Mesothelial cell of epicardium (in vitro differentiated cells): ENCODE measurements at places on chromosomes 12 and 14.
A peak's percentile ranks its signal among the peaks of the same experiment; 100 is the strongest.

DNA sequence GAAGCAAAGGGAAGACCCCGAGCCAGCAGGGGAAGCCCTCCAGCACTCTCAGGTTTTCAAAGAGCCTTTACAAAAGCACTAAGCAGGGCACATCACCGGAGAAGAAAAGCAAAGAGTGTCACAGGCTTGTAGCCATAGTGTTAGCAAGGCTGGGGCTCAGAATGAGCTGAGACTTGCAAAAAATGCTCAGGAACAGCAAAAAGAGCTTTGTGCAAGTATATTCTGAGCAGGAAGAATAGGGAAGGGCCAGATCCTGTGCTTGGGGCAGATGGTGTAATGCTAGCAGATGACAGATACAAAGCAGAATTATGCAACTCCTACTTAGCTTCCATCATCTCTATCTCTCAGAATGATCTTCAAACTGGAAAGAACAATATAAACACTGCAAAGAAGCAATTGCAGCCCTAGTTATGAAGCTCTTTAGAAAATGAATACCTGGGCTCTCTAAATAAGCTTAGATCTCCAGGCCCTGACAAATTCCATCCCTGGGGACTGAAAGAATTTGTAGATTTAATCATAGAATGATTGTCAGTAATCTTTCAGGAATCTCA, 23.7 kb upstream of the PARP11 start:
- no peak for DNase-seq

DNA sequence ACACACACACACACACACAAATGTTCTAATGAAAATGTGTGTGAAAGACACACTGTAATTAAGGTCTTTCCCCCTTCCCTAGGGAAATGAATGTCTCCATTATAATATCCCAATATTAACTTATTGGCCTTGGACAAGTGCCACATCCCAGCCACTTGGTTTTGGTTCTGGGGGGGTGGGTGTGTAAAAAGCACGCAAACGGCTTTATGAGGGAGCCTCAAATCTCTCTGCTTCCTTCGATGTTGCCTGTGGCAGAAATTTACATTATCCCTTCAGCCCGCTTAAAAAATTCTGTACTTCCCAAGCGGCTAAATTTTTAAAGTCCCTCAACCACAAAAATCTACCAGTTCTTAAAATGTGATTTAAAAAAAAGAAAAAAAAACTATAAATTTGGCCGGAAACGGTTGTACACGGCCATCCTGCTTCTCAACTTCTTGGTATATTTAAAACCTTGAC, 432 bp downstream of the C14orf93 start:
- no peak for DNase-seq

DNA sequence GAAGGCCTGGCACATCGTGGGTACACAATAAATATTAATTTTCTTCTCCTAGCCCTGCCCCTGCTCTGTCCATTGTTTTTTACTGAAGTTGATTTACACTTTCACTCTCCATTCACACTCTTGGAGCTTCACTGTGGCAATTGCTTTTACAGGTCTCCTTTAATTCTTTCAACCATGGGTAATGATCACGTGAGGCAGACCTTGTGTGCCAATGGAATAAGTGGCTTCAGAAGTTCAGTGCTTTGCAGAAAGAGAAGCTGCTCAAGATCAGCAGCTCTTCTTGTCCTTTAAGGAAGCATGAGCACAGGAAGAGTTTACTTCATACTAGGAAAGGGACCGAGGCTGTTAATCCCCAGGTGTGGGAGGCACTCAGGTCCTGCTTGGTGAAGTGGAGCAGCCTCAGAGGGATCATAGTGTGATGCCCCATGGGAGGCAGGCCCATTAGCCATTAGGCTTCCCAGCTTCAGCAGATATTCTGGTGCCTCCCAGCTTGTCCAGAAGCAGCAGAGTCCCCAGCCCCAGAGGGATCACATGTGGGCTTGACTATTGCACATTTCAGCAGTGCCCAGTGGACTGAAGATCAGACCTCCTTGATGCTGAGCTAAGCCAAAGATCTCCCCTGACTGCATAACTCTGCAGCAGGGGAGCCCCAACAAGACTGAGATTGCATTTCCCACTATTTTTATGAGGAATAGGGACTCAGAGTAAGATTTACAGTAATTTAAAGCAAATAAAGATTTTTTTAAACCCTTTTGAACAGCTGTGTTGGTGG, 5.0 kb upstream of the SLC35F4 start:
- no peak for DNase-seq

DNA sequence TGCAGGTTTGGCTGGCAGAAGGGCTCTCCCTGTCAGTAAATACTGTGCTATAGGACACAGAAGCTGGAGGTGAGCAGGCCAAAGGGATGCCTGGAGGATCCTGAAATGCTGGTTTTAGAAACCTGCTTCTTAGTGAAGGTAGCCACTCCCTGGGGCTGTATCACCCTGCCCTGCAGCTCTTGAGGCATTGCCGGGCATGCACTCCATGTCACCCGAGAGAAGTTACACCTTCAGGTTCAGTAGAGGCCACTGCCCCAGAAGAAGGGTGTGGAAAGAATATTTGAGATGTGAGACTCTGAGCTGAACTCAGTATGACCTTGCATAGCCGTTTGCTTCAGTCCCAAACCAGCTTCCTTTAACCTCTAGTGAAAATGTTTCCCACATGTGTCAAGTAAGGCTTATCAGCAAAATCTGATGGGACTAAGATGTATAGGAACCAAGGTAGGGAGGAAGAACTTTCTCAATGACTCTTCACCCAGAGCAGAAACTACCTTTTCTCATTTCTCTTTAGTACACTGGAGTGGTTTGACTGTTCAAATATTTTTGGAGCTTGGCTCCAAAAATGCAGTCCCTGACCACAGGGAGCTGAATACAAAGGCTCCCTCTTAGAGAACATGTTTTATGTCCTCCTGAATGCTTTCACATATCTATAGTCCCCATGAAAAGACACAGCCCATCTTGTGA, 164.5 kb upstream of the DYRK2 start:
- DNase-seq, result no peak

- no peak for DNase-seq
Observed at GRCh38 chr12:92439420-92439805, 263.4 kb upstream of the PLEKHG7 start.

DNA sequence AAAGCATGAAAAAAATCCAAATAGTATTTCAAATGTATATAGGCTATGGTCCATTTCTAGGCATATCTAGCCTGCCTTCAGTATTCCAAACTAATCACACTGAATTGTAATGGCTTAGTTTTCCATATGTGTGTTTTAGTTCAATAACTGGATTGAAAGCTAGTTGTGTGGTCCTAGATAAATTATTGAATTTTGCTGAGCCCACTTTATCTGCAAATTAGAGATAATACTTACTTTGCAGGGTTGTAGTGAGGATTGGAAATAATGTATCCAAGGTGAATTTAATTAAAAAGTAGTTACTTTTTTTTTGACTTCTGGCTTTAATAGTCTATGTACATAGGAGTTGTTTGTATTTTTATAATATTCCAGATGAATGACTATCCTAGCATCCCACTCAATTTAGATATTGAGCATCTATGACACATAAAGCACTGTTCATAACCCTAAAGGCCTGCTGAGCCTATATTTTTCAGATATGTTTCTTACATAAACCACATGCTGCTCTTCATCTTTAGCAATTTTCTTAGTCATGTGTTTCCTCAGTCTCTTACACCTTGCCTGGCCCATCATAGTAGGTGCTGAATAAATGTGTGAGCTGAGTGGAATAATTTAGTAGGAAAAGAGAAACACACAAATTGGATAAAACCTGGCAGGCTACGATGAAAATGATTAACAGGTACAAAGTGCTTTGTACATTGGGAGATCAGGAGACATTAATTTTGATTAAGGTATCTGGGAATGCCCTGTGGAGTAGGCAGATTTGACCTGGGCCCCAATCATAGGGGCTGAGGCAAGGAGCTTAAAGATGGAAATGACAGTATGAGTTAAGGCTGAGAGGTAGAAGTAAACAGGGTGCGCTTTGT, 1.1 kb upstream of the ATP23 start:
- DNase-seq, result no peak

DNA sequence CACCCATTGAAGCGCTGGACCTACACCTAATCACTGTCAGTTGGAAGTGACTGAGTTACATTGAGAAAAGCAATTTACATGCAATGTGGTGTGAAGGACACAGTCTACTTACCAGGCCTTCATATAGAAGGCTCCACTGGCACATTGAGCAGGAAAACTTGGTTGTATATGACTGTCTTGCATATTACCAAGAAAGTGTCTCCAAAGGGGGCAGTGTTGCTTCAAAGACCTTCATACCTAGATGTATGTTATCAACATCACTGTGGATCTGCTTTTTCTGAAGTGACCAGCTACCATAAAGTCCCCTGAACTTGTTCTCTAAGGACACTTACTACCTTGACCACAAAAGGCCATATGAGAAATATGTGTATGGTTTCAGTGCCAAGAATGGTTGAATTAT, 64.1 kb downstream of the NELL2 start:
- no peak for DNase-seq

DNA sequence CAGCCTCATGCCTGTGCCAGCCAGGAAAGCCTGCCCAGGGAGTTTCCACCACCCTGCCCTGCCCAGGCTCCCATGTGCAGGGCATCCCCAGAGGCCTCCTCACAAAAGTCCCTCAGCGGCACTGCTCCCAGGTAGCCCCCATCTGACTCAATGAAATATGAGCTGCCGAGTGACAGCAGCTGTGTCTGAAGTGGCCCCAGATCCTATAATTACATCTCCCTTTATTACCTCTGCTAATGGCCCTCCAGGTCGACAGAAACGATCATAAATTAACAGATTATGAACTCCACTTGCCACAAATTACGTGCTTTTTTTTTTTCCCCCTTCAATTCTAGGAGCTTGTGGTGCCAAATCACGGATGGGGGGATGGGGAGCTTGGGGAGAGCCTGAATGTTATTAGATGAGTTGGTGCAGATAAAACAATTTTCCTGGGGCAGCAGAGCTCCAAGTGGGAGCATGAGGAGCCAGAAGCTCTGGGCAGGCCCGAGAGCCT, 110.4 kb downstream of the ESRRB start:
- no peak for DNase-seq

DNA sequence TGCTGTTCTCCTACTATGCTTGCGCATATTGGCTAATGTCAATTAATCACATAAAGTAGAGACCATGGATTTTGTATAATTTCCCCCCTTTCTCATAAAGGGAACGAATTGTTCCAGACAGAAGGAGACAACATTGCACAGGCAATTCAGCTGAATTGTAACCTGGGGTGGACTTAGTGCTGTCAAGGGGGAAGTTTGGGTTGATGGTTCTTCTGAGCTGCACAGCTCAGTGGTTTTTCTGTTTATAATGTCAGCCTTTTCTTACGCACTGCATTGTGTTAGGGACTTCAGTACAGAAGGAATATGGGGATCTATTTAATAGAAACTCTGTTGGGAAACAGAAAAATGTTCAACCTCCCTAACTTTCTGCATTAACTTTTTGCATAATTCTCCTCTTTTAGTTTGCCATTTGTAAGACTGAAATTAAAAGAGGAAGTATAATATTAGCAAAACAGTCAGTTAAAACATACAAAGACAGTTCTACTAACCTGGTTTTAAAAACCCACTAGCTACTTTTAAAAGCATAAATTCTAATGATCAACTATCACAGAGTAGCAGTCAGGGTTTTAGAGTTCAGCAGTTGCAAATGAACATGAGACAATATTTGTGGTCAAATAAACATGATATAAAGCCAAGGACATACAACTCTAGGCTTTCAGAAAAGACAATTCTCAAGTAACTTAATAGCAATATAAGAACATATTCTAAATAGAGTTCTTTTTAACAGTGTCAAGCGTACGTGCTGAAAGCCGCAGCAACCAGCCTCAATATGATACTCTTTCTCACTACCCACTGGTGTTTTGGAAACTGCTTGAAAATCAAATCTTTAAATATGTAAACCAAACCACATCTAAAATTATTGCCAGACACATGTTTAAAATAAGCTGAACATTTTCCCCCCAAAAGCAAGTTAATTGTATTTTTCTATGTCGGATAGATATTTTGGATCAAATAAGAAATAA, 393.0 kb downstream of the FSCB start:
- DNase-seq, result no peak

- no peak for DNase-seq
Observed at GRCh38 chr12:19105463-19105862, 24.1 kb upstream of the PLEKHA5 start.

- DNase-seq, result no peak
Observed at GRCh38 chr14:50920482-50921230, 23.6 kb downstream of the PYGL start.

- DNase-seq, result no peak
Observed at GRCh38 chr12:104306376-104306775, 2.8 kb downstream of the EID3 start.

GRCh38 chr12:114163771-114164170, 197.6 kb upstream of the RBM19 start:
- no peak for DNase-seq

DNA sequence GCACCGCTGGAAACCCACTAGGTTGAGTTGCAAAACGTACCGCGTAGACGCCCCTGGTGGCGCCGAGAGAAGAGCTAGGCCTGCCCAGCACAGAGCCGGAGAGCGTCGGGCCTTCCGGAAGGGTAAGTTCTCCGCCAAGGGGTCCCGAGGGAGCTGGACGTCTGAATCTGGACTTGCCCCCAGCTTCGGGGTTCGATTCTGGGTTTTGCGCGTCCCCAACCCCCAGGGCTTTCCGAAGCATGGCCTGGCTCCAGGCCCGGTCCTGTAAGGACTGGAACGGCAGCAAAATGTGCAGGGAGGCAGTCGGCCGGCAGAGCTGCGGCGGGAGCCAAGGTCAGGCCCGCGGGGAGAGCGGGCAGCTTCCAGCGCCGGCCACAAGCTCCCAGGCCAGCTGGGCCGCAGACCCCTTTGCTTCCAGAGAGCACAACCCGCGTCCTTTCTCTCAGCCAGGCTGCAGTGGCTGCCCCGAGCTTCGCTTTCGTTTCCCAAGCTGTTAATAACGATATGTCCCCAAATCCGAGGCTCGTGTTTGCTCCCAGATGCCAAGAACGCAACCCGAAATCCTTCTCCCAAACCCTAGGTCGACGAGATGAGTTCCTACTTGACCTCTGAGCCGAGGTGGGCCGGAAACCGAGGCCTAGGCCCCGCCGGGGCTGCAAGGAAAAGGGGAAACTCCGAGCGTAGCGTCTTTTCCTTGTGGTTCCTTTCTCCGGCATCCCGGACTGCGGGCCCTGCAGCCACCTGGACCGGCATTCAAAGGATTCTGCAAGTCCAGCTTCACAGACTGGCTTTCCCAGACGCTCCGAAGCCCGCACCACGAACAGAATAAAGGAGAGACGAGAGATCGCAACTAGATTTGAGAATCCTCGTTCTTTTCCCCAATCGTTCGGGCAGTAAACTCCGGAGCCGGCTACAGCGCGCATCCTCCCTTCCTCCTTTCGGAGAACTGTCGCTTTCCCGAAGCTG, 3.2 kb upstream of the TBX5 start:
- no peak for DNase-seq

DNA sequence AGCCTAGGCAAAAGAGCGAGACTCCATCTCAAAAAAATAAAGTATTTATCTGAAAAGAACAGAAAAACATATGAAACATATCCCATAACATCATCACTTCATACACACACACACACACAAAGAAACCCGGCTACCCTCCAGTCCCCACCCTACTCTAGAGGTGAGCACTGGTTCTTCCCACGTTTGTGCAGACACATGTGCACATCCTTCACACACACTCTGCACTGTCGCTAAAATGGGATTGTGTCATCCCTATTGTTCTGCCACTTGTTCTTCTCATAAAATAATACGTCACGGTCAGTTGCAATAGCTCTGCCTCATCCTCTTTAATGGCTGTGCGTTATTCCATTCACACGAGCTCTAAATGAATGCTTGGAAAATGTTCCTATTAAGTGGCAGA, 85.9 kb upstream of the ANO2 start:
- DNase-seq, result no peak

- DNase-seq, result peak; percentile 13
Observed at GRCh38 chr14:99225436-99226203, 46.4 kb downstream of the BCL11B start.

- no peak for DNase-seq
Observed at GRCh38 chr12:64124511-64125197, 97.4 kb downstream of the KICS2 start.
